Activated T-helper 1 cell treated with Interleukin-2 at 50 U/mL for 16 hours (primary cell): ENCODE measurements at places on chromosomes 12 and 14.

DNA sequence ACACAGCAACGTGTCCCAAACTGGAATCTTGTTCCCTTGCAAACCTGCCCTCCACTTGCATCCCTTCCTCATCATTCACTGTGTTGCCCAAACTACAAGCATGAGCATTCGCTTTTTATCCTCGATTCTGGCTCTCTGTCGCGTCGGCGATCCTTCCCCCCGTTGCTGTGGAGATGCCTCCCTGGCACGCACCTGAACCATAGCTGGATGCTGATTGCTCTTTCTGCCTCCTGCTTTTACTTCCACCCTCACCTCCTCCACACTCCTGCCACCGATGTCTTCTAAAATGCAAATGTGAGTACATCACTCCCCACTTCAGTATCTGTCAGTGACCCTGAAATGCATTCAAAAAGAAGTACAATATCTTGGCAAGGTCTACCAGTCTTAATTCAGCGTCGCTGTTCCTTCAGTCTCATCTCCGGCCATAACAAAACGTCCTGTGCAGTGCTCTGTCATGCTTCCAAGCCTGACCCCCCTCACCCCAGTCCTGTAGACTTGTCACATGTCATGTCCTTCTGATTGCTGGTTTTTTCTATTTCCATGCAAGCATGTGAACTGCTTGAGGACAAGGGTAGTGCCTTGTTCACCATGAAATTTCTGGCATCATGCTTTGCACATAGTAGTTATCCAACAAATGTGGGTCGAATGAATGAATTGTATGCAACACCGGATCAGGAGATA, 2.5 kb upstream of the PPP2R5C start:
- no peak for DNase-seq

DNA sequence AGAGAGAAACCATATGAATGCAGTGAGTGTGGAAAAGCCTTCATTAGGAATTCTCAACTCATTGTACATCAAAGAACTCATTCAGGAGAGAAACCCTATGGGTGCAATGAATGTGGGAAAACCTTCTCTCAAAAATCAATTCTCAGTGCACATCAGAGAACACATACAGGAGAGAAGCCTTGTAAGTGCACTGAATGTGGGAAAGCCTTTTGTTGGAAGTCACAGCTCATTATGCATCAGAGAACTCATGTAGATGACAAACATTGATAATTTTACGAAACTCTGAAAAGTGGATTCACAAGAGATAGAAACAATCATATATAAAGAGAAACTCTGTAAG, 22.9 kb downstream of the ZNF268 start:
- DNase-seq = no peak

- DNase-seq = no peak
Measured at GRCh38 chr14:76486251-76486743, 110.4 kb downstream of the ESRRB start.

DNA sequence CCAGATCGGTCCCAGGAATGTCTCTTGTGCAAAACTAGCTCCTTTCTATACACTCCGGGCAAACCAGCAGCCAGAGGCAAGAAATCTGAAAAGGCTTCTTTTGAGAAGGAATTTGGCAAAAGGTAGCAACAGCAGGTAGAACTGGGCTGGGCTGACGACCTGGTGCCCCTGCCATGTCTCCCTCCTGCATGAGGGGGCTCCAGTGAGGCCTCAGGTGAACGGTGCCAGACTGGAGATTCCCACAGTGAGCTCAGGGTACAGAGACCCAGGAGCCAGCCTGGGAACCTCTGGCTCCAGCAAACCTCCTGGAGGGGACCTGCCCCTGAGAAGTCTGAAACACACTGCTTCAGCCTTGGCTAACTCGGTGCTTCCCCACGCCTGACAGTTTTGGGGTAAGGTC, 10.8 kb downstream of the ITPK1 start:
- DNase-seq = no peak

GRCh38 chr12:64229796-64230195, 7.7 kb upstream of the KICS2 start:
- DNase-seq = no peak
